Stimulated activated CD8-positive, alpha-beta memory T cell treated with anti-CD3 and anti-CD28 coated beads, Interleukin-4, amount 100 ng/mL, for 1 hour (primary cell): ENCODE measurements at places on chromosomes 12 and 14.

- no peak for DNase-seq
Observed at GRCh38 chr14:20659813-20660395, 18.4 kb upstream of the OR6S1 start.

- no peak for DNase-seq
Observed at GRCh38 chr12:3213188-3213587, 136.0 kb downstream of the TSPAN9 start.

- DNase-seq: no peak
Observed at GRCh38 chr12:117026921-117027250, 72.3 kb downstream of the TESC start.

GRCh38 chr14:24368212-24368561 is 203 bp downstream of the NFATC4 start:
- no peak for DNase-seq

DNA sequence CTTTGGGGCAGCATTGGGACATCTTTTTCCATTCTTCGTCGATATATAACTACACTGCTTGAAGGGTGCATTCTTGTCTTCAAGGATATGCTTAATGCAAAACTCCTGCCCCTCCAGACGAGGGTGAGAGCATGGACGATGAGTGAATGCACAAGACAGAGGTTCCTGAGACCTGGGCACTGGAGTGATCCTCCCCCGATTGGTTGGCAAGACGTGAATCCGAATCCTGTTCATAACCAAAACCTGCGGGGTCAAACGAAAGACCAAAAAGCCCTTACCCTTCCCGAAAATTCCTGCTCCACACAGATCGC is 684 bp downstream of the KANSL2 start:
- no peak for DNase-seq

- DNase-seq: no peak
Observed at GRCh38 chr12:13597166-13597565, 384.2 kb downstream of the GRIN2B start.

DNA sequence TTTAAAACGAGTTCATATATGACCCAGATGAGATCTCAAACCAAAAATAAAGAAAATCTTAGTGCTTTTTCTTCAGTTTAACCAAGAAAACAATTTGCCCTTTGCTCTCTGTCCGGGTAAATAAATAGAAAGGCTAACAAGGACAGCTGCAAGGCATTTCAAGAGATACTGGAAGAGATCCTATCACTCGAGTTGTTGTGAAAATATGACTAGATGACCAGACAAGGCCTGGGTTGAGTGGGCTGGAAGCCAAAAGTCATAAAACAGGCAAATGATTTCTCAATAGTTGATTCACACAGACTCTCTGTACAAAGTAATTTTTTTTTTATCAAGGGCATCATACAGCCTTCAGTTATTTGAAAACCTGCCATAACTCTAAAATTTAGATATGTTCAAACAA is 55.9 kb upstream of the AVPR1A start:
- DNase-seq: no peak

GRCh38 chr14:81162941-81163340 is 57.8 kb downstream of the GTF2A1 start:
- no peak for DNase-seq

GRCh38 chr14:38134416-38135030 is 73.2 kb upstream of the SSTR1 start:
- no peak for DNase-seq

GRCh38 chr14:65548878-65549277 is 136.3 kb downstream of the FUT8 start:
- DNase-seq: no peak

GRCh38 chr14:24139272-24139934 is 2.0 kb downstream of the EMC9 start:
- DNase-seq: no peak

- DNase-seq: no peak
Observed at GRCh38 chr12:57629897-57630471, 3.0 kb downstream of the B4GALNT1 start.
